ENCODE measurements at places on chromosomes 7 and 10.

DNA sequence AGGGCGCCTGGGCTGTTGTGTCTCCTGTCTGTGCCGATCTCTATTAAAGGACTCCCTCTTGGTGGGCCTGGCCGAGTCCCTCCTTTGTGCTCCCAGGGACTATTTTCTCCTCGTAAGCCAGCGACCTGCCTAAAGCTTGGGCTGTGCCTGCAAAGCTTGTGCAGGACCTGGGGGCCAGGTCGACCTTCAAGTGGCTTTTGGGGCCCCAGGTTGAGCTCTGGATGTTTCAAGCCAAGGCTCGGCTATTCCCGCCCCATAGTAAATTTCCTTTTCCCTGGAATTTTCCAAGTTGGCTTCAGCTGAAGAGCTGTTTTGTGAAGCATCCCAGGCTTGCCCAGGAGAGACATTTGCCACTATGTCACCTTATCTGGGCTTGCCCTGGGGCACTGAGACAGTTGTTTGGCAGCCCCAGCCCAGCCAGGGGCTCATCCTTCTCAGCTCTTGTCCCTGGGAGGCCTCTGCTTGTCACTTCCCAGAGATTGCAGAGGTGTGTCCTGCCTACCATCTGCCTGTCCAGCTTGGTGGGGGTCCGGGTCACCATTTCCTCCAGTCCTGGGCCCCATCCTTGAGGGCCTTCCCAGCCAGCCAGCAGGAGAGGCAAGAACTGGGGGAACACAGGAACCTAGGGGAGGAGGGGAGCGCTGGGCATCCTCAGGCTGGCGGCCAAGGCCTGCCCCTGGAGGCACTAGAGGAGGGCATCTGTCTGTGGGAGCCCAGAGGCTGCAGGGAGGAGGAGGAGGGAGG is 20.2 kb downstream of the ZMIZ2 start:
- no peak for DNase-seq

- no peak for DNase-seq
These were observed 381.1 kb upstream of the SEMA3D start for GRCh38 chr7:85567983-85568382.

DNA sequence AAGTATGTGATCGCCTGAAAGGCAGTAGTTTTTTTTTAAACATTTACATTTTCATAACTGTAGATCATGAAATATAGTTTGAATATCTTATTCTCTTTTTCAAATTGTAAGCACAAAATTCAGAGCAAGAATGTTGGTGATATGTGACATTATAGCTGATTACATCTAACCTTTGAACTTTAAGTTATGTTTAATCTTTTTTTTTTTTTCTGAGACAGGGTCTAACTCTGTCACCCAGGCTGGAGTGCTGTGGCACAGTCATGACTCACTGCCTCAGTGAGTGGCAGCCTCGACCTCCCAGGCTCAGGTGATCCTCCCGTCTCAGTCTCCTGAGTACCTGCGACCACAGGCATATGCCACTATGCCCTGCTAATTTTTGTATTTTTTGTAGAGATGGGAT is 278.7 kb upstream of the NEBL start:
- DNase-seq, result no peak

GRCh38 chr7:35380739-35381224 is 126.9 kb upstream of the TBX20 start:
- DNase-seq, result no peak

- peak; percentile 67 for DNase-seq
These were observed 24.8 kb downstream of the AGAP3 start for GRCh38 chr7:151110941-151111645.

GRCh38 chr7:21371360-21371759 is 56.5 kb upstream of the SP4 start:
- DNase-seq, result no peak

DNA sequence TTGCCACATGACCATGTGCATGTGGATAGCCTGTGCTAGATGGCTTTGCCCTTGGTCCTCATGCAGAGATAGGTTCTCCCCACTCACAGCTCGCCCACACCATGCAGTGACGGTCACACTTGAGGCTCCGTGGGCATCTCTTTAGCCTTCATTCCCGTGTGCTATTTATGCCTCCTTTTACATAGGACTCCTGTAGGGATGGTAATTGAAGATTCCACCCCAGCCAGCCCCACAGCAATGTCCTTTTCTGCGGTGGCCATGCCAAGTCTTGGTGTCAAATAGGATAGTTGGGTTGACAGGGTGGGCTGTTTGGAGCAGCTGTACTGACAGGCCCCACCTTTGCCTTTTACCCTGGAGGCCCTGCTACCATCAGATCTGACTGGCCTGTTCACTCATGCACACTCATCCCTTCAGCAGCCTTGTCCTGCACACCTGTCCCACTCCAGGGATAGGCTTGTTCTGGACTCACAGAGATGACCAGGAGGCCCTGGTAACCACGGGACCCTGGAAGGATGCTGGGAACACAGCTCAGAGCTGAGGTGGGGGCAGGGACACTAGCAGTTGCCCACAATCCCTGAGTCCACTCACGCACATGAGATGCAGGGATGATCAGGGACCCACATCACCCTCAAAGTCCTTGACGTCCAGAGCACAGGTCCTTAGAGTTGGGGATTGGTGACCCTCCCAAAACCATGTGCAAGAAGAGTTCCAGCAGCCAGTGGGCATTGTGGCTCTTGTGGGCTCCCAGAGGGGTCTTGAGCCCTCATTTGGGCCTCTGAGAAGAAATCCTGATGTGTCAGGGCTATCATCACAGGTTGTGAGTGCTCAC is 71.2 kb downstream of the ADCY1 start:
- no peak for DNase-seq

DNA sequence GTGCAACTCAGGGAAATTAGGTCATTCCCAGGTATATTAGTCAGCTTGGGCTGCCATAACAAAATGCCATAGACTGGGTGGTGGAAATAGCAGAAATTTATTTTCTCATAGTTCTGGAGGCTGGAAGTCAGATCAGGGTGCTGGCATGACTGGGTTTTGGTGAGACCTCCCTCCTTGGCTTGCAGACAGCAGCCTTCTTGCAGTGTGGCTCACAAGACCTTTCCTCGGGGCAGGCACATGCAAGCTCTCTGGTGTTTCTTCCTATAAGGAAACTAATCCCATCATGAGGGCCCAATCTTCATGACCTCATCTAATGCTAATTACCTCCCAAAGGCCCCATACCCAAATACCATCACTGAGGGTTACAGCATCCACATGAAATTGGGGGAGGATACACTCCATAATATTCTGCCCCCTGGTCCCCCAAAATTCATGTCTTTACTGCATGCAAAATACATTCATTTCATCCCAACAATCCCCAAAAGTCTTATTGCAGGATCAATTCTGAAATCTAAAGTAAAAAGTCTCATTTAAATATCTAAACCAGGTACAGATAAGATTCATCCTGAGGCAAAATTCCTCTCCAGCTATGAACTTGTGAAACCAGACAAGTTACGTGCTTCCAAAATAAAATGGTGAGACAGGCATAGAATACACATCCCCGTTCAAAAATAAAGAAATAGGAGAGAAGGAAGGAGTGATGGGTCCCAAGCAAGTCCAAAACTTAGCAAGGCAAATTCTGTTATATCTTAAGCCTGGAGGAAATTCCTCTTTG is 17.4 kb upstream of the CBLL1 start:
- DNase-seq, result no peak

- DNase-seq, result no peak
These were observed 20.9 kb upstream of the MGMT start for GRCh38 chr10:129446183-129446581.

All from activated naive CD4-positive, alpha-beta T cell (primary cell).